CD4-positive, alpha-beta memory T cell (primary cell): ENCODE measurements at places on chromosomes 2 and 18.

DNA sequence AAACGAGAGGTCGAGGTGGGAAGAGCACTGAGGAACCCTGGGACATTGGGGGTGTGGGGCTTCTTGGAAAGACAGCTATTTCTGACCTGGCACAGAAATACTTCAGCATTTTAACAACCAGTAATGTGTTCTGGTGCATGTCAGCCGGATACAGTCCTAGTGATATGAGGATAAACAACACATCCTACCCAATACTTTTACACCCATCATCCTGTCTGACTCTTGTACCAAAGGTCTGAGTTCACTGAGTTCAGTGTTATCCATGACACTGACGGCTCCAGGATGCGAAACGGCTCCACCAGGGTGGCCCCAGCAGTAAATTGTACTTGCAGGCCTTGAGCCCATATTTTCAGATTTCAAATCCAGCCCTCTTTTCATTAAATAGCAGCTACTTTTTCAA lies 65.9 kb upstream of the SH3BP4 start:
- no peak for DNase-seq

DNA sequence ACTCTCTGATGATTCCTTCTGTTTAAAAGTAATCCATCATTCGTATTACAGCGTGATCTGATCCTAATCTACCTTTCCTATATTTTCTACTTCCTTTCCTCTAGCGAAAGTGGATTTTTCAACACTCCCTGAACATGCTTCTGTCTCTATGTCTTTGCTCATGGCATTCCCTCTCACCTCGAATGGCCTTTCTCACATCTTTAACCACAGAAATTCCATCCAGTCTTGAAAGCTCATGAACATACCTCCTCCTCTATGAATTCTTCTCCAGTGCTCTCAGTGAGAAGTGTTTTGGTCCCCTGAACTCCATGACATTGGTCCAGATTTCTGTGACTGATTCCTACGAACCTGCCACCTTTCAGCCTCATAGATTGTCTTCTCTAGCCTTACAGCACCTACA lies 323.2 kb downstream of the RAD51AP2 start:
- DNase-seq = no peak

DNA sequence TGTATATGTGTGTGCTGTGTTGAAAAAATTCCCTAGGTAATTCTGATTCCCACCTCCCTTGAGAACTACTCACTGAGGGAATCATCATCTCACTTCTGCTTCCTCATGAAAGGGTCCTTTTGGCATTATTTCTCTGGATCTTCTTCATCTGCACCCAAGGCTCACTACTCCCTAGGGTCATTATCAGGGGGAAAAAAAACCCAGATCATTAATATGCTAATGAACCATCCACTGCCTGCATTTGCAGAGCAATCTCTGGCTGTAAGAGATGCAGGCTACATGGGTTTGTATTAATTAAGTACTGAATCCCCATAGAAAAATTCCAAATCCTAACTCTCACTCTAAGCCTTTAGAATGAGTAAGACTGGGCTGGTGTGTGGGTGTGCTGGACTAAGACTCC lies 68.0 kb upstream of the IGFBP5 start:
- no peak for DNase-seq

GRCh38 chr2:162382278-162382677 lies 38.3 kb downstream of the GCA start:
- DNase-seq = no peak

DNA sequence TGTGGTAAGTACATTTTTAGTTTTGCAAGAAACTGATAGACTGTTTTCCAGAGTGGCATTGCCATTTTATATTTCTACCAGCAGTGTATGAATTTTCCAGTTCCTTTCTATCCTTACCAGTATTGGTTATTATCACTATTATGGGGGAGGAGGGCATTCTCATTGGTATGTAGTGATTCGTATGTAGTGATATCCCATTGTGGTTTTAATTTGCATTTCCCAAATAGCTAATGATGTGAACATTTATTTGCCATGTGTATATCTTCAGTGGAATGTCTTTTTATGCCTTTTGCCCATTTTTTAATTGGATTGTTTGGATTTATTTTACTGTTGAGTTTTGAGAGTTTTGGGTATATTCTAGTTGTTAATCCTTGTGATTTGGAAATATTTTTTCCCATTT lies 16.9 kb downstream of the EIF5B start:
- DNase-seq = no peak

GRCh38 chr2:72780477-72780876 lies 45.4 kb downstream of the EXOC6B start:
- no peak for DNase-seq

DNA sequence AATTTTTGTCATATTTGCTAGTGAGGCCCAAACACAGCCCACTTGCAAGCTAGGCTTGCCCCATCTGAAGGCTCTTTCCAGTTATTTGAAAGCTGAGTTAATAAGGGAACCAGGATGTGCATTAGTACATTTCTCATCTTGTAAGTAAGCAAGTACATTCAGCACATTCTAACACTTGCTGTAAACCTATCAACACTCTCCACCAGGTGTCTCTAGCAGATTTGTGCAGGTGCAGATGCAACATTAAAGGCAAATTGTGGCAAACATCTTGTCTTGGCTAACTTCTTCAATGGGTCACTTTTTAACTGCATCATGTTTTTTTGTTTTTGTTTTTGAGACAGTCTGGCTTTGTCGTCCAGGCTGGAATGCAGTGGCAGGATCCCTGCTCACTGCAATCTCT lies 25.3 kb upstream of the MFSD6 start:
- DNase-seq = peak; percentile 66

DNA sequence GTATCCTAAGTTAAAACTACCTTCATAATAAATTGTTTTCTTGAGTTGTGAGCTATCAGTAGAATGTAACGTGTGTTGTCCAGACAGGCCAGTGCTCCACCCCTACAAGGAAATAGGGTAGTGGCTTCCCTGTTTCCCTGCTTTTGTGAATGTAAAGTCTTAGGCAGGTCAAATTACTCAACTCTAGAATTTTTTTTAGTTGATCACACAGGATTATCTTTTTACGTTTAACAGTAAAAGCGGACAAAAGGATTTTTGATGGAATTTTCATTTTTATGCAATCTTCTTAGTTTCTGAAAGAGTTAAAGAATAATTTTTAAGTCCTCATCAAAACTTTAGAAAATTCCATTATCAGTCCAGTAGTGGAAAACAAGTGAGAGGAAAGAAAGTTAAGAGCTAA lies 38.2 kb downstream of the GPD2 start:
- no peak for DNase-seq

DNA sequence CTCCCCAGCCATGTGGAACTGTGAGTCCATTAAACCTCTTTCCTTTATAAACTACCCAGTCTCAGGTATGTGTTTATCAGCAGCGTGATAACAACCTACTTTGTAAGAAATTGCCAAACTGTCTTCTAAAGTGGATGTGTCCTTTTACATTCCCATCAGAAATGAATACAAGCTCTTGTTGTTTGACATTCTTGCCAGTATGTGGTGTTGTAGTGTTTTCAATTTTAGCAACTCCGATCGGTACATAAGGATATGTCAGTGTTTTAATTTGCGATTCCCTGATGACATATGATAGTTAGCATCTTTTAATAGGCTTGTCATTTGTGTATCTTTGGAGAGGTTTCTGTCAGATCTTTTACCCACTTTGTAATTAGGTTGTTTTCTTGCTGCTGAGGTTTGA lies 1156.3 kb upstream of the CRIM1 start:
- DNase-seq = no peak

DNA sequence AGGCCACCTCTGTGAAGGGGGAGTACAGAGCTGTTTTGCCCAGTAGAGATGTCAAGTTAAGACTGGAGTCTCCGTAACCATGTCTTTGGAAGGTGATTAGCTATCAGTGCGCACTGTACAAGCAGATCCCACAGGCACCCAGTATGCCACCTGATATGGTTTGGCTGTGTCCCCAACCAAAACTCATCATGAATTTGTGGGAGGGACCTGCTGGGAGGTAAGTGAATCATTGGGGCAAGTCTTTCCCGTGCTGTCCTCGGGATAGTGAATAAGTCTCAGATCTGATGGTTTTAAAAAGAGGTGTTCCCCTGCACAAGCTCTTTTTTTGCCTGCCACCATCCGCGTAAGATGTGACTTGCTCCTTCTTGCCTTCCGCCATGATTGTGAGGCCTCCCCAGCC lies 90.2 kb downstream of the ACTR2 start:
- DNase-seq = no peak

- no peak for DNase-seq
Observed at GRCh38 chr2:37026050-37026449, 58.1 kb downstream of the HEATR5B start.

DNA sequence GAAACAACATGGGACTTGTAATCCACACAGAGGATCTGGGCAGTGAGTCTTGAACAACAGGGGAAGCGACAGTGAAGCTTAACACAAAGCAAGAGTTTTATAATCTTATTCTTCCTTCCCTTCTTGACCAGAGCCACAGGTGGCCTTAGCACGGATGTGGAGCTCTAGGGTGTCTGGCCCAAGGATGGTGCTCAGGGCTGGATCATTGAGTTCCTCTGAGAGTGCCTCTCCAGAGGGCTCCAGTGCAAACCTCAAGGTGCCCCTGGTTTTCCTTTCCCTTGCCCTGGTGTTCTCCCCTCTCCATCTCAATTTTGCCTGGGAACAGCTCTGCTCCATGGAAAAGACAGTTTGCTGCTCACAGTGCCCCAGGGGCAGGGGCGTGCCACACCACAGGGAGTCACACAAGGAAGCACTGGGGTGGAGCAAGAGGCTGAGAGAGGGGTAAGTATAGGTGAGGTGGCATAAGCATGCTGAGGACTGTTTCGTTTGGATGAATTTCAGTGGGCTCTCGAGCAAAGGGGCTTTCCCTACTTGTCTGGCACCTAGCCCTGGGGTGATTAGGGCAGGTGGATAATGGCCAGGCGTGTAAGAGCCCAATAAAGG lies 88.6 kb upstream of the B3GNT7 start:
- DNase-seq = no peak

DNA sequence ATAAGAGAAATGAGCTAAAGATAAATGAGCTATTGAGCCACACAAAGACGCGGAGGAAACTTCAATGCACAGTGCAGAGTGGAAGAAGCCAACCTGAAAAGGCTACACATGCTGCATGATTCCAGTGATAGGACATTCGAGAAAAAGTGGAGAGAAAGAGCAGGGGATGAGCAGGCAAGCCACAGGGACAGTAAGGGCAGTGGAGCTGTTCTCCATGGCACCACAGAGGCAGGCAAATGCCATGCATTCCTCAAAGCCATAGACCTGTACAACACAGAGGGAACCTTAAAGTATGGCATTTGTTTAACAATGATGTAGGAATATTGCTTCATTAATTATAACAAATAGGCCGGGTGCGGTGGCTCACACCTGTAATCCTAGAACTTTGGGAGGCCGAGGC lies 36.5 kb upstream of the ZNF236 start:
- DNase-seq = no peak

- no peak for DNase-seq
Observed at GRCh38 chr2:105812180-105813044, 67.7 kb downstream of the NCK2 start.

DNA sequence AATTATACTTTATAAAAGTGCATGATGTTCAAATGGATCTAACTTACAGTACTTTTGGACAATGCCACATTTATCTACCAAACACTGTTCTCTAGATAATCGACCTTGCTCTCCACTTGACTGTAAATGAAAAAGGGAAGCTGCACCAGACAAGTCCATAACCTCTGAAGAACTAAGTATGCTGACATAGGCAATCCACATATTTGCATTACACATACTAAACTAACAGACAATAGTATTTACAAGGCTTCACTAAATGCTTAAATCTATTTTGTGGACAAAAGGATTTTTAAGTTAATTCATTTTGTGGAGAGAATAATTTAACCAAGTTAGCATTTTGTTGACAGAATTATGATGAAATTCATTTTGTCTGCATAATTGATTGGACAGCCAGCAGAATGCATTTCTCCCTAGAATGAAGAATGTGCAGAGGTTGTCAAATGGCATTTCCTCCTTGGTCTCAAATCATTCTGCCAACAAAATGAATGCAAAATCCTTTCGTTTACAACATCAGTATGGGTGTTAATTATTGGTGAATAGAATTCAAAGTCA lies 520.9 kb downstream of the CPS1 start:
- DNase-seq = no peak

DNA sequence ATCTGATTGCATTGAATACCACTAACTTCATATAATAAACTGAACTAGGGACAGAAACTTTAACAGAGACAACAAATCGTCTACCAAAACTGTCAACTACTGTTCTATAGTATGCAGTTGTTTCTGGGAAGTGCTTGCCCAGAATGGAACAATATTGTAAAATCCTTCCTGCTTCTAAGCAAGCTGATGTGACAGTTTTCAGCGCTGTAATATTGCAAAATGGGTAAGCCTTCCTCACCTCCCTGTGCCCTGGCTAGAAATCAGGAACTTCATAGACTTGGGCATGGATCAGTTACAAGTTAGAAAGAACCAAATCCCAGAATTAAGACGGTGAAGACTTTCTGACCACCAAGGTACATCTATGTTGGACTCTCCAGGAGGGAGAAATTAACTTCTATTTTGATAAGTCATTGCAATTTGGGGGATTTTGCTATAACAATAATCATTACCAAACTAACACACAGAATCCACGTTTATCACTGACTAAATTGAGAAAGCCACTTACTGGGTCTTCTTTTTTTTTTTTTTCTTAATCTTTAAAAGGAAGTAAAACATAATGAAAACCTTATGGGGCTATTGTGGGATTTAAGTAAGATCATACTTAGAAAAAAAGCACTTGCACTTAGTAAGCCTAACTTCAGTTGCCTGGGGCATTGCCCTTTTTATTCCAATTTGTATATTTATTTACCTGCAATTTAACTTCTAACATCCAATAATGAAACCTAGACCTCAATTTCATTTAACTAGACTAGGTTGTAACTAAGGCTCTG lies 261.5 kb downstream of the TRIB2 start:
- no peak for DNase-seq

DNA sequence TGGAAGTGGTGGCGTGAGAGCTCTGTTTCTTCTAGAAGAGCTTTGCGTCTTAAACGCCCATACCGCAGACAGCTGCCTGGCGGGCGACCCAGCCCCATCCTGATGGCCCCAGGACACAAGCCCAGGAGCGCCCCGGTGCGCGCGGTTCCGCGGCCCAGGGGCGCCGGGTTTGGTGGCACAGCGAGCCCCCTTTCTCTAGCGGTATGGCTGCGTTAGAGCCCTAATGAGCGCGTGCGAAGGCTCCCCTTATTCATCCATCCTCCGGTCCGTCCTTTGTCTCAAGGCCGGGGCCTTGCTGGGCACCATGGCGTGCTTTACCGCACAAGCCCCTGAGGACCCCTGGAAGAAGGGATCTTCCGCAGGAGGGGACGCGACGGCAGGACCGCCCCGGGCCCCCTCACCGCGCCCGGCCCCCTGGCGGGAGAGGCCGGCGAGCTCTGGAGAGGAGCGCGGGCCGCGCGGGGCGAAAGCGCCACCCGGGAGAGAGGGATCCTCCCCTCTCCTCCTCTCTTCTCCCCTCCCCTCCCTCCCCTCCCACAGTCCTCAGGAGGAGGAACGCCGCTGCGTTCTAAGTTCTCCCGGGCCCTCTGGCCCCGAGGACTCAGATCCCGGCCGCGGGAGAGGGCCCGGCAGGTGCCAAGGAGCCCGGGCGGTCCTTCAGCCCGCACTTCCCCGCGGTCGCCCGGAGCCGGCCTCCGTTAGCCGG lies 626 bp upstream of the SLC1A4 start:
- no peak for DNase-seq
